B cell (primary cell): ENCODE measurements at places on chromosomes 13 and 19.

DNA sequence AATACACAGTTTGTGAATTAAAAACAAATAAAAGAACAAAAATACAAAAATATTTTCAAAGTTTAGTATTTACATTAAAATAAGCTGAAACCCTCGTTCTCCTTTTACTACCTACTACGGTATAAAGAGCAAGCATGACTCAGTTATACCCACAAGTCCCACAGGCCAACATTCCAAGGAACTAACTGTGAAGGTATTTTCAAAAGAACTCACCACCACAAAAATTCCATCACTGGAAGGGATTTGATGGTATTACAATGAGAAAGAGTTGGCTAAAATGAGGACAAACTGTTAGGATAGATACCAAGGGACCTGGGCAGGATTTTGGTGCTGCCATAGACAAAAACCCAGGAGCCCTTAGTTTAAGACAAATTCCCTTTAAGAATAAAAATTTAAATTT lies 122.7 kb downstream of the TBC1D4 start:
- no peaks in the 10 kb centered on the region for H3K36me3 ChIP-seq
- H3K4me1 ChIP-seq: no peaks in the 10 kb centered on the region
- DNase-seq: no peak
- H3K27me3 ChIP-seq: no peaks in the 10 kb centered on the region
- H3K27ac ChIP-seq: no peak overlapping the region

DNA sequence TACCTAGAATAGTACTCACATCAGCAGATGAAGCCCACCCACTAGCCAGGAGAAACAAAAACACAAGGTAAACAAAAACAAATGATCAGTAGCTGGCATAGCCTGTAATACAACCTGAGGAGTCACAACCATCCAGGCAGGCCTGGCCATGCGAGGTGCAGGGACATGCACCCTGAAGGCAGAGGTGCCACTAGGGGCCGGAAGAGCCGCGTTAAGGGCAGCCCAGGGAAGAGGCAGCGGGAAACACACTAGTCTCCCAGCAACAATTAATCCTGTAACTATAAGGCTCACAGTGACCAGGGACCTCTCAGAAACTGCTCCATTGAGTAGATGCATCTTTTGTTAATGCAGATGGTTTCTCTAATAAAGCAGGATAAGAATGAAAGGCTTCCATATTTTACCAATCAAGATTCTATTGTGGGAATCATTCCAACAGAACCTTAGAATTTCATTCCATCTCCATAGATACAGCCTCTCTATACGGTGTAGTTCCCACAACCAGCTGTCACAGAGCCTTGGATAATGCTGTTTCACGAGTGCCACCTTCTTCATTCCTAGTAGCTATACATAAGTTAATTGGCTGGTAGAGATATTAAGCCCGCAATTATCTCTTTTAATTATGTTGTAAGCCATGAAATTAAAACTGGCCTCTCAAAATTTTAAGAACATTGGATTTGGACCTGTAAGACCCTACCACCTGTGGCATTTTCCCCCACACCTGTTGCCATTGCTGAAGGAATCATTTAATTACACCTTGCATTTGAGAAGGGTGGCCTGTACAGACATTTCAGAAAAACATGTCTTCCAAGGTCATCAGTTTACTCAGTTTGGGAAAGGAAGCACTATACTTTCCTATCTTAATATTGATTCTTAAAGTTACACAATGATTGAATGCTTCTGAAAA lies 28.7 kb downstream of the ANKRD10 start:
- no peaks in the 10 kb centered on the region for H3K27me3 ChIP-seq
- no peaks in the 10 kb centered on the region for H3K36me3 ChIP-seq
- H3K27ac ChIP-seq: no peak overlapping the region
- no peak for DNase-seq

- no peak overlapping the region for H3K27ac ChIP-seq
- no peaks in the 10 kb centered on the region for H3K36me3 ChIP-seq
- H3K27me3 ChIP-seq: no peaks in the 10 kb centered on the region
- peaks cover 3% of the 10 kb centered on the region for H3K4me1 ChIP-seq
Observed at GRCh38 chr13:26968431-26969341, 202.9 kb downstream of the USP12 start.

DNA sequence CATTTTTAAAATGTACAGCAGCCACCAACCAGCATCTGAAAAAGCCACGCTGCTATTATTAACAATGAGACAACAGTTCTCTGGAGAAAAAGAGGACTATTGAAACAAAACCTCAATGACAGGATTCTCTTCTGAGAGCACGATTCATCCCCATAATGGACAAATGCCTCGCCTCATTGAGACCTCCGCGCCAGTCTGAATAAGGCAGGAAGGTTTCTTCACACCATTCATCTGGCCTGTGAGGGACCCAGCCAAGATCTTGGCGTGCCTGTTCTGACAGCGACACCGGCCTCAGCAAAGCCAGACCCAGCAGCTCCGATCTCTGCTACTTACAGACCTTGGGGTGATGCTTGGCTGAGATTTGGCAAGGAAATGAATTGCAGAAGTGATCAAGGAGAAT lies 14.8 kb downstream of the SMIM7 start:
- no peak overlapping the region for H3K4me3 ChIP-seq
- H3K27me3 ChIP-seq: no peaks in the 10 kb centered on the region
- H3K27ac ChIP-seq: no peak overlapping the region
- H3K36me3 ChIP-seq: peaks cover 10% of the 10 kb centered on the region
- no peak for DNase-seq
- H3K4me1 ChIP-seq: no peaks in the 10 kb centered on the region

- no peak overlapping the region for H3K27ac ChIP-seq
- H3K4me1 ChIP-seq: no peaks in the 10 kb centered on the region
- H3K4me3 ChIP-seq: no peak overlapping the region
- no peaks in the 10 kb centered on the region for H3K36me3 ChIP-seq
- no peak for DNase-seq
Observed at GRCh38 chr13:75371203-75371602, 110.8 kb downstream of the TBC1D4 start.

- DNase-seq: no peak
- H3K36me3 ChIP-seq: no peaks in the 10 kb centered on the region
- no peaks in the 10 kb centered on the region for H3K27me3 ChIP-seq
Observed at GRCh38 chr13:113837560-113838355, 26.1 kb downstream of the GAS6 start.

- H3K27me3 ChIP-seq: no peaks in the 10 kb centered on the region
- H3K27ac ChIP-seq: no peak overlapping the region
- peak; percentile 71 for DNase-seq
- H3K4me3 ChIP-seq: no peak overlapping the region
- H3K4me1 ChIP-seq: peaks cover 21% of the 10 kb centered on the region
Observed at GRCh38 chr19:45187421-45188100, 9.0 kb downstream of the BLOC1S3 start.

DNA sequence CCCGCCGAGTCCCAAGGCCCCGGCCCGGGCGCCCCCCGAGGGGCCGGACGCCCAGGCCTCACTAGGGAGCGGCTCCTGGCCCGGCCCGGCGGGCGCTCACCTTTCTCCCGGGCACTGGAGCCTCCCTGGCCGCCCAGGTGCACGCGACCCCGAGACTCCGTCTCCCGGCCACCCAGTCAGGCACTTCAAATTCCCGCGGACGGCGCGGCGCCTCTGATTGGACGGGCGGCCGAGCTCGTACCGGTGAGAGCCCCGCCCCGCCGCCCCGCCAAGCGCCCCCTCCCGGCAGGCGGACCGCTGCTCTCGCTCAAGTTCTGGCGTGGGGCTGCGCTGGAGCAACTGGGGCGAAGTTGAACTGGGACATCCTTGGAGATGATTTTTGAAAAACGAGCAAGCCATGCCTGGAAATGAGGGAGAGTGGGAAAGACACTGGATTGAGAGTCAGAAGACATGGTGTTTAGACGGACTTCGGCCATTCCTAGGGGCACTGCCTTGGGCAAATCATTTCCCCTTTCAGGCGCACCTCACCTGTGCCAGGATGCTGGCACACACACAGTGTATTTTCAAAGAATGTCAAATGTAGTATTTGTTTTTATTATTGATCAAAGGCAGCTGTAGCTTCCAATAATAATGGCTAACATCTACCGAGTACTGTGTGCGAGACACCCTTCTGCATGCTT lies 485.3 kb downstream of the UQCRFS1 start:
- H3K4me1 ChIP-seq: no peaks in the 10 kb centered on the region
- no peaks in the 10 kb centered on the region for H3K36me3 ChIP-seq
- no peak overlapping the region for H3K4me3 ChIP-seq
- no peak overlapping the region for H3K27ac ChIP-seq
- no peak for DNase-seq

DNA sequence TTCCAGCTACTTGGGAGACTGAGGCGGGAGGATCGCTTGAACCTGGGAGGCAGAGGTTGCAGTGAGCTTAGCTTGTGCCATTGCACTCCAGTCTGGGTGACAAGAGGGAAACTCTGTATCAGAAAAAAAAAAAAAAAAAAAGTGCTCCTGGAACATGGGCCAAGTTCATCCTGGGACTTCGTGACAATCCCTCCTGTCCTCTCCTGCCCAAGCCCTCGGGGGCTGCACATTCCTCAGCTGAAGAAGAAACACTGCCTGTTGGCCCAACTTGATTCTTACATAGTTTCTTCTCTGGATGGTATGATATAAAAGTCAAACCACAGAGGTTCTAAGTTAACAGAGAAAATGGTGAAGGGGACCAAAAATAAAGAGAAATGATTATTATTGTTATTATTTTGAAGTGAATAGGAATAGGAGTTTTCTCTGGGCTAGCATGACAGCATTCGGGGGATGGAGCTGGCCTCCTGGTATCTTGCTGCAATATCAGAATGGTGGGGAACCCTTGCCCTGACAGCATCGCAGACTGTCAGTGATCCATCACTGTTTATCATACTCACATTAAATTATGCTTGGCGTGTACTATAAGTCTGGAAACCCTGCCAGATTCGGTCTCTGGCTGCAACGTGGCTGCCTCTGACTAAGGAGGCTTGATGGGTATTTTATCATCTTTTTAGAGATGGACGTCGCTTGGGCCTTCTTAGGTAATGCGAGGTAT lies 113.7 kb upstream of the OXGR1 start:
- DNase-seq: no peak
- no peak overlapping the region for H3K4me3 ChIP-seq
- no peaks in the 10 kb centered on the region for H3K36me3 ChIP-seq

DNA sequence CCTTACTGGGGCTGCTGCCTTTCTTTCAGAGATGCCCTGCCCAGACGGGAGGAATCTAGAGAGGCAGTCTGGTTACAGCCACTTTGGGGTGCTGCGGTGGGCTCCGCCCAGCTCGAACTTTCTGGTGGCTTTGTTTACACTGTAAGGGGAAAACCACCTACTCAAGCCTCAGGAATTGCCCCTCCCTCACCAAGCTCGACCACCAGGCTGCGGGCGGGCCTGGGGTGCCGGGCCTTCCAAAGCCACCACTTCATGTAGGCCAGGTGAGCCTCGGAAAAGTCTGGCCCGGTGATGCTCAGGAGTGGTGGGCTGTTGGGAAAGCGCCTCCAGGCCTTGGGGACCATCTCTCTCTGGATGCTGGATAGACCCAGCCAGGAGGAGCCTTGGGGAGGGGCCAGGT lies 218.6 kb downstream of the MTUS2 start:
- H3K4me1 ChIP-seq: no peaks in the 10 kb centered on the region
- no peak overlapping the region for H3K27ac ChIP-seq
- no peaks in the 10 kb centered on the region for H3K36me3 ChIP-seq

GRCh38 chr19:35195830-35196229 lies 32.7 kb downstream of the FAM187B start:
- no peaks in the 10 kb centered on the region for H3K27me3 ChIP-seq
- H3K4me1 ChIP-seq: no peaks in the 10 kb centered on the region
- no peaks in the 10 kb centered on the region for H3K36me3 ChIP-seq

GRCh38 chr13:108102771-108103170 lies 112.6 kb downstream of the LIG4 start:
- DNase-seq: no peak
- H3K36me3 ChIP-seq: no peaks in the 10 kb centered on the region
- H3K4me1 ChIP-seq: no peaks in the 10 kb centered on the region
- no peaks in the 10 kb centered on the region for H3K27me3 ChIP-seq

- H3K36me3 ChIP-seq: no peaks in the 10 kb centered on the region
- H3K27ac ChIP-seq: no peak overlapping the region
- H3K4me1 ChIP-seq: no peaks in the 10 kb centered on the region
- H3K27me3 ChIP-seq: no peaks in the 10 kb centered on the region
- no peak overlapping the region for H3K4me3 ChIP-seq
Observed at GRCh38 chr13:103062079-103062478, 4.1 kb downstream of the SLC10A2 start.

DNA sequence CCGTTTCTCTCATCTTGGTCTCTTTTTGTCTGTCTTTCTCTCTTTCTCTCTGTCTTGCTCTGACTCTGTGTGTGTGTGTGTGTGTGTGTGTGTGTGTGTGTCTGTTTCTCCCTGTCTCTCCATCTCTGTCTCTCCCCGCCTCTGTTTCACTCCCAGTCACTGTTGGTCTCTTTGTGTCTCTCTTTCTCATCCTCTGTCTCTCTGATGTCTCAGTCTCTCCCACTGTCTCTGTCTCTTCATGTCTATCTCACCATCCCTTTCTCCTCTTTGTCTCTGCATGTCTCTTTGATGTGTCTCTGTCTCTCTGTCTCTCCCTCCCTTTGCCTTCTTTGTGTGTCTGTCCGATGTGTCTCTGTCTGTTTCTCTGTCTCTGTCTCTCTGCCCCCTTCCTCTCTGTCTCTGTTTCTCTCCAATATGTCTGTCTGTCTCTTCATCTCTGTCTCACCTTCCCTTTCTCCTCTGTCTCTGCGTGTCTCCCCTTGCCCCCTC lies 2.5 kb downstream of the NFIC start:
- no peaks in the 10 kb centered on the region for H3K36me3 ChIP-seq
- H3K27me3 ChIP-seq: peaks cover 20% of the 10 kb centered on the region
- H3K27ac ChIP-seq: no peak overlapping the region
- H3K4me3 ChIP-seq: peak overlapping the region; percentile 13

DNA sequence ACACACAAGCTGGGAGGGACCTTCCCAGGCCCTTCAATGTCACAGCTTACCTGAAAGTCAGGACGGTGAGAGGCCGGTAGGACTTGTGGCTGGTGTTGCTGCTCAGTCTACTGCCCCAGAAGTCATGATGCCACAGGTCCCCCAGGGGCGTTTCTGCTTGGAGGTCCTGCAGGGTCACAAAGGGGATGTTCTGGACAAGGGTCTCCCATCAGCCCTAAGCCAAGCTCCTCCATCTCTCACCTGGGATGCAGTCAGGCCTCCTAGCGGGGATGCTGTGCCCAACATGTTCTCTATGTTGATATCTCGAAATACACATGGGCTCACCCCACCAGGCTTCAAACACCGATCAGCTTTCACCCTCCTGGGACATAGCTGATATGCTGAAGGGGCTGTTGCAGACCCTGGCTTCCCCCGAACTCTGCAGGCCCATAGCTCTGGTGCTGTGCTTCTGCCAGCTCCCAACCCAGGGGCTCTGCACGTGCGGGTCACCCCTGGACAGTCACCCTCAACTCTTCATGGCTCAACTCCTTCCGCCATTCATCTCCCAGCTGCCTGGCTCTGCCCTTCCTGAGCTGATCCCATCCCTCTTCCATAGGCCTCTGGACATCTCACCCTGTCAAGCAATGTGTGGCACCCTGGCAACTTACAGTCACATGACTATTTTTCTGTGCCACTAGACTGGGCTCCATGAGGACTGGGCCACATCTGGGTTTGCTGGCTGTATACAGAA lies 10.3 kb downstream of the TMTC4 start:
- no peaks in the 10 kb centered on the region for H3K27me3 ChIP-seq
- H3K4me3 ChIP-seq: no peak overlapping the region
- no peak overlapping the region for H3K27ac ChIP-seq
- H3K36me3 ChIP-seq: peaks cover 3% of the 10 kb centered on the region
